LoVo (cell line): ENCODE measurements at places on chromosomes 6 and 20.
A peak's percentile ranks its signal among the peaks of the same experiment; 100 is the strongest.

- no peak for DNase-seq
These were observed 575.5 kb upstream of the ID4 start for GRCh38 chr6:19261642-19262041.

DNA sequence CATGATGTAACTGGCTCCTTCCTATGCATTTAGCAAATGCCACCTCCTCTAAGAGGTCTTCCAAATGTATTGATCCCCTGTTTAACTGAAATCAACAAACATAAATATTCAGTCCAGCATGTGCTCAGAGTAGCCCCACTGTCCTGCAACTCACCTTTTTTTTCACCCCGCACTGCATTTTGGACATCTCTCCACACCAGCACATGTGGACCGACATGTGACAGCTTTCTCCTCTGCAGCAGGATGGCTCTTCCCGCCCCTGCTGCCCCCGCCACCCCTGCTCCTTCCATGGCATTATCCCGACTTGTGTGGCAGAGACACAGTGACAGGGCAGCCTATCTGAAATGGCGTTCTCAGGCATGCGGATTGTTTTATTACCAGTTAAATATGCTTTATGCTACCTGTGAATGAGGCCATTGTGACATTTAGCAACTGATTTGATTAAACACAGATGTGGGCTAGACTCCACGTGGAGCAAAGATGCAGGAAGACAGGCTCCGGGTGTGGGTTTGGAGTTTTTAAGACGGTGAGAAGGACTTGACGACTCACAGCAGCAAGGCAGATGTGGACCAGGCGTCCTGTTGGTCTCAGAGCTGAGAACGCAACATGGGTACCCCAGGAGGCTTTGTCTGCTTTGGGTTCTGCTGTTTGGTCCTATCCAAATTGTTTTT lies 161.2 kb downstream of the EYA2 start:
- DNase-seq = no peak

- DNase-seq = no peak
These were observed 131.6 kb downstream of the DST start for GRCh38 chr6:56510984-56511531.

DNA sequence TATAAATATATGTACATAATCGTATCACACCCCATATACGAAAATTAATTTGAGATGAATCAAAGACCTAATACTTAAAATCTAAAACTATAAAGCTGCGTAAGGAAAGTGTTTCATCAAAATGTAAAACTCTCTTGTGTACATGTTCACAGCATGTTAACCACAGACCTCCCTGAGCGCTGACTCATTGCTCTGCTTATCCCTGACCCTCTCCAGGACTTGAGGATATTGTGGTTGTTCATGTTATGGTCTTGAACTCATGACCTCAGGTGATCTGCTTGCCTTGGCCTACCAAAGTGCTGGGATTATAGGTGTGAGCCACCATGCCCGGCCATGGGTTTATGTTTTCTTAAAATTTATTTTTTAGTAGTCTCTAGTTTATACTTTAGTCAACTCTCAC lies 14.2 kb downstream of the FAM83B start:
- no peak for DNase-seq

DNA sequence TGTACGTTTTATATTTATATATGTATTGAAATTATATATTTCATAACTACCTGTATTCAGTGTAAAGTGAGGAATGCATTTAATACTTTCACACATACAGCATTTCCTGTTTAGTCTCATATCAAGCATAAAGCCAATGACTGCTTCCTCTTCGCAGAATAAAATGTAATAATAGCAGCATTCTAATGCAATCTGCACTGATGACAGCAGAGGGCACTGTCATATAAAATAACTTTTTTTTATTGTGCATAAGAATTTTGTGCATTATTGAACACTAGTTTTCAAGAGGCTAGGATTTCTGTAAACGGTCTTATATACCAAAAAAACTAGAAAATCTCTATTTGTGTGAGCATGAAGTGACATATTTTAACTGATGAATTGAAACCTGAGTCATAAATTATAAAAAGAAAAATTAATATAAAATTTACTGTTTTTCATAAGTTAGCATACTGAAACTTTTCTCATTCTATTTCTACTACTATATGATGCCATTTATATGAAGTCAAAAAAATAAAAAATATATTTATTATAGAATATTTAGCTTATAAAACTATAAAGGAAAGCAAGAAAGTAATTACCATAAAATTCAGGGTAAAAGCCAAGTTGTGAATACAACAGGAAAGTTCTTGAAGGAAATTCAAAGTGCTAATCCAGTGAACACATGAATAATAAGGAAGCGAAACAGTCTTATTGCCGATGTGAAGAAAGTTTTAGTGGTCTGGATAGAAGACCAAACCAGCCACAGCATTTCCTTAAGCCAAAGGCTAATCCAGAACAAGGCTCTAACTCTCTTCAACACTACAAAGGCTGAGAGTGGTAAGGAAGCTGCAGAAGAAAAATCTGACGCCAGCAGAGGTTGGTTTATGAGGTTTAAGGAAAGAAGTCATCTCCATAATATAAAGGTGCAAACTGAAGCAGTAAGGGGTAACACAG lies 36.3 kb downstream of the RNF146 start:
- peak; percentile 47 for DNase-seq

GRCh38 chr20:61531553-61532345 lies 279.7 kb downstream of the CDH4 start:
- no peak for DNase-seq

GRCh38 chr6:101783287-101783686 lies 389.8 kb downstream of the GRIK2 start:
- DNase-seq = no peak

DNA sequence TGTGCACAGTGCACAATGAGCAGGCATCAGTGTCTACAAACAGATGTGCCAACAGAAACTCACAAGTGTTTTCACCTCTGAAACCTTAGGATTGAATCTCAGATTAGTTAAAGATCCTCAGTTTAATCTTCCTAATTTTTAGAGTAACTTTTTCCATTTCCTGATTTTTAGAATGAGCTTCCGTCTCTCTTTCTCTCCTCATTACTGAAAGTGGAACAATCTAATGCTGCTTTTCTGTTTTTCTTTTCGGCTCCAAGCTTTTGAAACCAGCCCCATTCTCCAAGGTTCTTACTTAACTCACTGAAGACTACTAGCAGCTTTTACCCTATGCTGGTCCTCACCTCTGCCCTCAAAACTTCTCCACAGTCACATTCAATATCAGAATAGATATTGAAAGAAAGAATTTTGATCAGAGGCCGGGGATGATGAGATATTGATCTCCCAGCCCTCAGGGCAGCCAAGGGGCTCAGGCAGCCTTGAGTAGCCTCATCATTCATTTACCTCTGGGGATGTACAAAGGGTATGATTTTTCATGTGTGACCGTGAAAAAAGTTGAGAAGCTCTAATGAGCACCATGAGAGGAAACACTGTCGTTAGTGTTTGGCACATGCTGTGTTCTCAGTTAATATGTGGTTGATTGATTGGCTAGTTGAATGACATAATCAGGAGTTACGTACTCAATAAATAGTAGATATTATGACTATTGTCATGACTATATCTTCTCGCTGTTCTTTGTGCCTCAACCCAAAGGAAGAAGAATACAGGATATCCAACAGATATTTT lies 11.9 kb upstream of the STK38 start:
- no peak for DNase-seq

GRCh38 chr6:27312146-27312949 lies at the start of gene POM121L2:
Gene POM121L2, minus strand, starts transcription at chr6:27312273. Its CDS starts 103 bp downstream, at chr6:27312170.
- peak; percentile 86 for DNase-seq

GRCh38 chr6:390914-391558 lies 516 bp upstream of the IRF4 start:
- DNase-seq = no peak

DNA sequence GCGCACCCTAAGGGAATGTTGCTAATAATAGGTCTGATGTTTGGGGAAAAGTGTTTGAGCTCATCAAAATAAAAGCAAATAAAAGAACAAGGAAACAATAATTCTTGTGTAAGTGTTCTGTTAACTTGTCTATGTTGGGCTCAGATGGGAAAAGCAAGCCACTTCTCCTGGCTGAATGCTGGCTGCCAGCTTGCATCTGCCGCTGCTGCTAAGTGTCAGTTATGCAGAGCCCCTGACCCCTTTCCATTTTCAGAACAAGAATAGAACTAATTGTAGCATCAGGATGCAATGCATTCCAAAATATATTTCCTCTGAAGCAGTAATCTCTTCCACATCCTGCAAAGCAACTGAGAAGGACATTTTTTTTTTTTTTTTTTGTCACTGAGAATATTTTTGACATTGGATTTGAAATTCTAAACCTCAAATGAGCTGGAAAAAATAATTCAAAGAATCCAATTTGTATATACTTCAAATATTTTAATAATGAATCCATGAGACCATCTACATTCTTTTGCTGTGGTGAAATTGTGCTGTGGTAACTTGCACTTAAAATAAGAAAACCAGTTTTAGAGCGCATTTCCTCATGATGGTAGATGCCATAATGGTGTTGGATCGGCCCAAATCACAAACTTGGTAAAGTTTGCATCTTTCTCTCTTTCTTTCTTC lies 43.9 kb upstream of the DEK start:
- DNase-seq = no peak

- no peak for DNase-seq
These were observed 57.7 kb upstream of the VSTM2L start for GRCh38 chr20:37845241-37845681.

- DNase-seq = peak; percentile 50
These were observed at the start of gene SULF2 for GRCh38 chr20:47785311-47785853. Gene SULF2, minus strand, starts transcription at chr20:47785481. Its CDS starts 28,118 bp downstream, at chr20:47757363.

DNA sequence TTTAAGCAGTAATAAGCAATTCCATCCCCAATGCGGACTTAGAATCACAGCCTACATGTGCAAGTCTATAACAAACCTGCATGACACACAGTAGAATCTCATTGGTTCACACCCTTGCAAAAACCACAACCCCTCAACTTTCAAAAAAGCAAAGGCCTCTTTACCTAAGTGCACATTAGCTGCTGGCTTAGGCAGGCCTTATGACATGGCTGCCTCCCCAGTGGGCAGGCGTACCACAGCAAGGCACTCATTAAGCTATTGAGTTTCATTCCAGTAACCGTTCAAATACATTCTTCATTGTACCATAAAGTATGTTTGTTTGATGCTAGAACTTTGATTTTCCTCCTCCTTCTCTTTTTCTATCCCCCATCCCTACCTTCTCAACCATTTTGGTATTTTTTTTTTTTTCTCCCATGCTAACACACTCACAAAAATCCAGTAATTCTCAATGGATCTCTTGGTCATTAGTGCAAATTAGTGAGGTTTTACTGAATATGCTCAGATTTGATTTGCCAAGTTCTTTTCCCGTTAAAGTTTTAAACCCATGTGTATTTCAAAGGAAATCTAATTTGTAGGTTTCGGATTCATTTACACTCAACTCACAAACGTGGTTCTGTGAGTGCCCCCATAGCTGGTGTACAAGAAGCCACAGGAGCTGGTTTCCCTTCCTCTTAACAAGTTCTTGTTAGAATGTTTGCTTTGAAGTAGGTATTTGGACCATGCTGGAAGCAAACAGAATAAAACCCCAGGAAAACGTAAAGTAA lies 460.4 kb upstream of the RUNX2 start:
- DNase-seq = no peak

- peak; percentile 70 for DNase-seq
These were observed at the start of gene RGS19 for GRCh38 chr20:64079273-64080012. Gene RGS19, minus strand, starts transcription at chr20:64079518. Its CDS starts 2,632 bp downstream, at chr20:64076886.

- no peak for DNase-seq
These were observed 1.2 kb upstream of the TMEM217 start for GRCh38 chr6:37259191-37259590.
